Stimulated activated CD4-positive, alpha-beta T cell treated with anti-CD3 and anti-CD28 coated beads, Interleukin-12 subunit alpha, Interleukin-12 subunit beta, amount 100 ng/mL, for 4 hours (primary cell): ENCODE measurements at places on chromosomes 12 and 14.

DNA sequence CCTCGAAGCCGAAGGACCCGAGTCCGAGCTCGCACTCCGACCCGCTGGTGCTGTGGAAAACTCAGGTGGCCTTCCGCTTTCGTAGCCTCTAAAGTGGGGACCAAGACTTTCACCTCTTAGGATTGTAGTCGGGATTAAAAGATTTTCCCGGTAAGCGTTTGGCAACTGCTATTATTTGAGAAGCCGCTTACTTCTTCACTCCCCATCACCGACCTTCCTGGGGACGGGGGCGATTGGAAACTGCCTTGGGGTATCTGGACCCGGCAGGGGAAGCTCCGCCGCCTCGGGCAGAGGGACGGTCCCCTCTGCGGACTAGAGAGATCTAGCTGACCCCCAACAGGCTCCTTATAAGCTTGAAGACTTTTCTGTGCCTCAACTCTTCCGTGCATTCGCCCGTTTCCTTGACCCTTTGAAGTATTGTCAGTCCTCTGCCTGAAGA, 659 bp downstream of the TRAFD1 start:
- no peak for DNase-seq

- no peak for DNase-seq
Observed at GRCh38 chr12:122888232-122888752, 7.6 kb downstream of the VPS37B start.

DNA sequence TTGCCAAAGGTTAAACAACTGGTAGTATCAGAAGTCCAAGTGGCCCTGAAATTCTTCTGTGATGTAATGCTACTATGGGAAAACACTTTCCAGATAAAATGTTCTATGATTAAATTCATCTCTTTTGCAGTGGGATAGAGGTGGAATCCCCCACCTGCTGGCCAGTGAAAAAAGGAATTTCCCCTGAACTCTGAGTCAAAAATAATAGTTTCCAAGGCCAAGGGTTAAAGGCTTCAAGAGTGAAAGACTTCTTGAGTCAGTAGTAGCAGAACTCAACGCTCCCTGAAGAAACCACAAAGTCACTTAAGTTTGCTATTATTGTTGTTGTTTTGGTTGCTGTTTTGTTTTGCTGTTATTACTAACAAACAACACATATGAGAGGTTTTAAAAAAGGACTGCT, 330.8 kb downstream of the SOX5 start:
- no peak for DNase-seq

GRCh38 chr14:103230021-103230420, 104.0 kb upstream of the EIF5 start:
- no peak for DNase-seq

DNA sequence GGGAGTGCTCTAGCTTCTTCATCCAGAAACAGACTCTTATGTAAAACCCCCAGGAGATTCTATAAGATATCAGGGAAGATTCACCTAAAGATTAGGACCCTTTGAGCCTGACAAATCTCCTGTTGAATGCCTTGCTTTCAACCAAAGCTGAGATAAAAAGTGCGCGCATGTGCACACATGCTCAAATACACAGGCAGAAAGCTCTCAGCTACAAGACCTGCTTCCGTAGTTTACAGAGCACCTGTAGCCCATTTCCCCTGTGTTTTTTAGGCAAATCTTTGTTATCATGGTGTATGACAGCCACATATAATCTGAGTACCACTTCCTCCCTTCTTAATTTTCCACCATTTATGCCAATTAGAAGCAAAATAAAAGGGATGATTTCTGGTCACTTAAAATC, 866.9 kb downstream of the NRXN3 start:
- no peak for DNase-seq

- DNase-seq, result no peak
Observed at GRCh38 chr12:46492471-46493085, 120.0 kb upstream of the SLC38A2 start.

DNA sequence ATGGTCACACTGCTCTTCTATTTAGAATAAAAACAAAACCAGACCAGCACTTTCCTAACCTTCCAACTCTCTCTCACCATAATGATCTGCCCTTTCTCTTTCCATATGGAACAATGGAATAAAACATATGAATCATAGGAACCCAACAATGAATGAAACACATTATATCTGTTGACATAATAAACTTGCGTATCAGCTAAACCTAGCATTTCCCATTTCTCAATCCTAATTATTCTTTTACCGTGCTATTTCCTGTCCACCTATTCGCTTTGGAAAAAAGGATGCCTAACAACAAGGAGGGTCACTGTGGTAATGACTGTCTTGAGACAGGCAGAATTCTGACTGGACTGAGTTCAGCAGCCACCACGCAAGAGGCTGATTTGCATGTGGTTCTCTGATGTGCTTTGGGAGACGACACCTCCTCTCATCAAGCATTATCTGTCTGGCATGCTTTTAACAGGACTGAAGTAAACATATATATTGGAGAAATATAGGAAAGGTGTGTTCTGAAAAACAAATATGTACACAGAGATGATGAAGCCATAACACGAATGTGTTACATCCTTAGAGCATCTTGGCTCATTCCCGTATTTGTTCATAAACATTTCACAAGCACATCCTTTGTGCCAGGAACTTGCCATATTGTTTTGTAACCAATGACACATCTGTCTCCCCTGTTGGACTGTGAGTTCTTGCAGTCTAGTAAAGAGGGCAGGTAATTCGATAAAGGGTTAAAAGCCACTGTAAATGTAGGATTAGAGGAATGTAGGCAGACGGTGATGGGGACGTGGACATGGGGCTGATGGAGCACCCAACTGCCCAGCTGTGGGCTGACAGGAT, 87.7 kb downstream of the PTPRB start:
- no peak for DNase-seq

DNA sequence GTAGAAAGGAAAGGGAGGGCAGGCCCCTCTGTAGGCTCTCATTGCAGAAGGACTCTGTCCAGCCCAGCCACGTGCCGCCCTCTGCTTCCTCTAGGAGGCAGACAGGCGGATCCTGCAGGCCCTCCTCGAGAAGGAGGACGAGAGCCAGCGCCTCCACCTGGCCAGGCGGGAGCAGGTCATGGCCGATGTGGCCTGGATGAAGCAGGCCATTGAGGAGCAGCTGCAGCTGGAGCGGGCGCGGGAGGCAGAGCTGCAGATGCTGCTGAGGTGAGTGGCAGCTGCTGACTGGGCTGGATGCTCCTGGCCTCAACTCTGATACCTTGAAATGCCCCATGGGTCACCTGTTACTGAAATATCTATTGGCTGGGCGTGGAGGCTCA, 10.9 kb downstream of the TCHP start:
- DNase-seq, result no peak

- DNase-seq, result no peak
Observed at GRCh38 chr14:23435543-23436326, at the start of gene MYH7. Gene MYH7, minus strand, starts transcription at chr14:23435660. Its CDS starts 1,928 bp downstream, at chr14:23433732.

GRCh38 chr14:57692671-57693070, 173.2 kb downstream of the SLC35F4 start:
- no peak for DNase-seq

GRCh38 chr14:50823051-50823761, 7.8 kb downstream of the NIN start:
- DNase-seq, result no peak

DNA sequence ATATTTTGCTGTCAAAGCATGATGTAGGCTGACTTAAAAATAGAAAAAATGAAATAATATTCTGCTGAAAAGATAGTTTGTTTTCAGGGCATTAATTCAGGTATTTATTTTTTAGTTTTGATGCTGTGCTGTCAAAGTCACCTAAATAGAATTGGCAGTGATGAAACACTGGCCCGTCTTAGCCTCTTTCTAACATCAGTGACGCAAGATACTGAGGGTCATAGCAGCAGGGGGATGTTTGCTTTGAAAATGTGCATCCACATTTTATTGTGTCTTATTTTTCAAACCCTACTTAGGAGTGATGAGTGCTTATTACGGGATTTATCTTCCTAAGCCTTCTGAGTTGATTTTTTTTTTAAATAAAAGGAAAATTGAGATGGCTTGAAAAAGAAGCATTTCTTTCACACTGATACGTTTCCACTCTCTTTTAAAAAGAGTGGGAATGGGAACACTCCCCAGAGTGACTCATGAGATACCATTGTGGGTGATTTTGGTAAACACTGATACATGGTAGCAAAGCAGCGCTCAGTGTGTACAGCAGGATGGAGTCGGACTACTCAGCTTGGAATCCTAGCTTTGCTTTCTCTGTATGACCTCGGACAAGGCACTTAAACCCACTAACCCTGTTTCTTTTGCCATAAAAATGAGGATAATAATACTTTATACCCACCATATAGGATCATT, 290.8 kb downstream of the ERC1 start:
- DNase-seq, result no peak

DNA sequence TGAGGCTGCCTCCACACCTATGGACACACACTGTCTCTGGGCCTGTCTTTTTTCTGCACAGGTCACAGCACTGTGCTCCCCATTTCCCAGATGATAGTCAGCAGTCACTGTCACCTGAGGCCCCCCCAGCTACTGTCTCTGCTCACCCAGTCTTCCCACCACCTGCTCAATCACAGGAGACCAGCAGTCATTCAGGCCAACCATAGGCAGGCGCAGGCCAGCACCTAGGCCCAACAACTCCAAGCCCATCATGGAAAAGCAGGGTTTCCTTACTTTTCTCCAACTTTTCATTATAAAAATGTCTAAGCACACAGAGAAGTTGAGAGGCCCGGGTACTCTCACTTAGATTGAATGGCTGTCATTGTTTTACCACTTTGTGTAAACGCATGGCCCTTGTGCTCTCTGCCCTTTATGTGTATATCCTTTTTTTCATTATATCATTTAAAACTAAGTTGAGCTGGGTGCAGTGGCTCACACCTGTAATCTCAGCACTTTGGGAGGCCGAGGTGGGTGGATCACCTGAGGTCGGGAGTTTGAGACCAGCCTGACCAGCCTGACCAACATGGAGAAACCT, 7.1 kb downstream of the PXN start:
- no peak for DNase-seq

DNA sequence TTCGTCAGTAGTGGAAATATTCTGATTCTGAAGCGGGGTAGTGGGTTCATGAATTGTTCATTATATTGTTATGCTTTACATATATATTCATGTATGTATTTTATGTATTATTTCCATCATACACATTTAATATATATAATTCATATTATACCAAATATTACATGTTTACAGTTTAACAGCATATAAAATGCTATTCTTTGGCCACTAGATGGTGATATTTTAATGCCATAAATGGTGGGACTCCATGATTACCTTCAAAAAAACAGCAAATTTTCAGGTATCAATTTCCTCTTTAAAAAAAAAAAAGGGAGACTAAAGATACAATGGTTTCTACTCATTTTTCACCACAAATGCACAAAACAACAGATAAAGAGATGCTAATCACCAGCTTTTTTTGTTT, 41.0 kb downstream of the BDKRB1 start:
- DNase-seq, result no peak

DNA sequence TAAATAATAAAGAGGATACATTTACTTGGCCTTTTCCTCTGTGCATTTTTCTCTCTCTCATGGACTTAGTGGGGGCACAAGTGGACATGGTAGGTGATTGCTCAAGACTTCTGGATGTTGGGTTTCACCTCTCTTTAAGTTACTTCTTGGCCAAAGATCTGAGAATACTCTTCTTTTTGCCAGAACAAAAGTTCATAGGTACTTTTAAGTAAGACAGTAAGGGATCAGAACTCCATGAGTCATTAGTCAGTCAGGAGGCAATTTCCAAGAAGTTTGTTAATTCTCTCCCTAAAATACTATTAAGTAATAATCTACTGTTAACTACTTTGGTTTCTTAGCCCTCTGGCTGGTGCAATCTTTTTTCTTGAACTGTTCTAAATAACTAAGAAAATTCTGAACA, 84.2 kb downstream of the GRIP1 start:
- DNase-seq, result no peak

- no peak for DNase-seq
Observed at GRCh38 chr12:120098756-120099470, 17.6 kb downstream of the RAB35 start.

- no peak for DNase-seq
Observed at GRCh38 chr12:27554421-27555186, 30.6 kb downstream of the PPFIBP1 start.

GRCh38 chr14:26394150-26394810, 203.6 kb downstream of the NOVA1 start:
- DNase-seq, result no peak

DNA sequence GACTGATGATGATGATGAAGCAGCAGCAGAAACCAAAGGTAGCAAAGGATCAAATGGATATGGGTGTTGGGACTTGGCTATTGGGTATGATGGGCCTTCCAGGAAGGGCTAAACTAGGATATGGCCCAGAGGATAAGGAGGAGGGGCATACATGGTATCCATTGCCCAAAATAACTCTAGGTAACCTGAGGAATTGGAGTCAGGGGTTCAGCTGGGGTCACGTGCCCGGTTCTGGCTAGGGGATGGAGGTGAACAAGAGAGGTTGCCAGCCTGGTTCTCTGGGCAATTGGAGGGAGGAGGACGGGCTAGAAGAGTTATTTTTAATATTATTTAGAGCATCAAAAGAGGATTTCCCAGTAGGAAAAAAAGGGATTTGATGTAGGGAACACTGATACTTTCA, 2.7 kb upstream of the ANKRD52 start:
- DNase-seq, result no peak

GRCh38 chr14:90239139-90239538, 17.2 kb upstream of the PSMC1 start:
- DNase-seq, result no peak

DNA sequence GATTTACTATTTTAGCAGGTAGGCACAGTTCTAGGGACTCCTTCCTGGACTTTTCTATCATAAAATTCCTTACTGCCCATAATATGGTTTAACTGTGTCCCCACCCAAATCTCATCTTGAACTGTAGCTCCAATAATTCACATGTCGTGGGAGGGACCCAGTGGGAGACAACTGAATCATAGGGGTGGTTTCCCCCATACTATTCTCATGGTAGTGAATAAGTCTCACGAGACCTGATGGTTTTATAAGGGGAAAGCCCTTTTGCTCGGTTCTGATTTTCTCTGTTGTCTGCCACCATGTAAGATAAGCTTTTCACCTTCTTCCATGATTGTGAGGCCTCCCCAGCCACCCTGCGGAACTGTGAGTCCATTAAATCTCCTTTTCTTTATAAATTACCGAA, 10.0 kb upstream of the ETV6 start:
- no peak for DNase-seq
